ENCODE measurements at places on chromosomes 1 and 21.

DNA sequence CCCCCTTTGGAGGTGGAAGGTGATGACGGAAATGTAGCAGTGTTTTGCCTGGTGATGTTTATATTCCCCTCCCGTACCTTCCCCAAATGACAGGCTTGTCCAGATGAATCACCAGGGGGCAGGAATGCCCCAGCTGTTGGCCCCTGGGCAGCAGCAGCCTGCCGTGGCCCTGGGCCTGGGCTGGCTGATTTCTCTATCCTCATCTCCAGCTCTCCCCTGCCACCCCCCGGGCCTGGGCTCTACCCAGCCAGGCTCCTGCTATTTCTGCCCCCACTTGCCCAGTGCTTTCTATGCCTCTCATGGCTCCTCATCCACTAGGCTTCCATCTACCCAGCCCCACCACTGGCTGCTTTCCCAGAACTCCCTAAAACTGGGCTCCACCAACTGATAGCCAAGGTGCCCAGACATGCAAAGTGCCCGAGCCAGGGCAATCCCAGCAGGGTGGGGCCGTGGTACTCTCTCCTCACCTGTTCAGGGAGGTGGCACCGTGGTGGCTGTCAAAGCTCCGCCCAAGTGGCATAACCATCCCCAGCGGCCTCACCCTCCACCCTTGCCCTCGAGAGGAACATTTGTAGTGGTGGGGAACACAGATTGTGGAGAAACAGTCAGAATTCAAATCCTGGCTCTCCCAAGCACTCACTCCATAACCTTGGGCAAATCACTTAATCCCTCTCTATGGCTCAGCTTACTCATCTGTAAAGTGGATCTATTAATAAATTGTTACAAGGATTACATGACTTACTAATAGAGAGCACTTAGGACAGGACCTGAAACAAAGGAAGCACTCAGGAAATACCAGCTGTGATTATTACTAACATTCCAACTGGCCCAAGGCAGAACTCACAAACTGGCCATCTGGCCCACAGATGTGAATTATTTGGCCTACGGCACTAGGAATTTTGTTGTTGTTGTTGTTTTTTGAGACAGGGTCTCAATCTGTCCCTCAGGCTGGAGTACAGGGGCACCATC lies 12.8 kb upstream of the ECE1 start:
- no peak for DNase-seq

DNA sequence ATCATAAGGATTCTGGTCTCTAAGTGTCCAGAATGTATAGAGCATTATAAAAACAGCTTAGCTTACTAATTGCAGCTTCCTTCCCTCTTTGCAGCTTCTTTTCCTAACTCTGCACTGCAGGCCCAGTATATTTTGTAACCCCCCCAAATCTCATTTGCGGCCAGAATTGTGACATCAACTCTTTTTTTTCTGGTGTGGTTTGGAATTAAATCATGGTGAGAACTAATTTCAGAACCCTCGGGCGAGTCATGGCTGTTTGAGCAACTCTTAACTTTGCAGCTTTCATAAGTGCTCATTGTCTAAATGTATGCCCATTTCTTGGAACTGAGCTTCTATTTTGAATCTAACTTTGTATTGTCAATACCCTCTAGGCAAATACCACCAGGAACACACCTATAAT lies 187.4 kb downstream of the CYYR1 start:
- DNase-seq = no peak

DNA sequence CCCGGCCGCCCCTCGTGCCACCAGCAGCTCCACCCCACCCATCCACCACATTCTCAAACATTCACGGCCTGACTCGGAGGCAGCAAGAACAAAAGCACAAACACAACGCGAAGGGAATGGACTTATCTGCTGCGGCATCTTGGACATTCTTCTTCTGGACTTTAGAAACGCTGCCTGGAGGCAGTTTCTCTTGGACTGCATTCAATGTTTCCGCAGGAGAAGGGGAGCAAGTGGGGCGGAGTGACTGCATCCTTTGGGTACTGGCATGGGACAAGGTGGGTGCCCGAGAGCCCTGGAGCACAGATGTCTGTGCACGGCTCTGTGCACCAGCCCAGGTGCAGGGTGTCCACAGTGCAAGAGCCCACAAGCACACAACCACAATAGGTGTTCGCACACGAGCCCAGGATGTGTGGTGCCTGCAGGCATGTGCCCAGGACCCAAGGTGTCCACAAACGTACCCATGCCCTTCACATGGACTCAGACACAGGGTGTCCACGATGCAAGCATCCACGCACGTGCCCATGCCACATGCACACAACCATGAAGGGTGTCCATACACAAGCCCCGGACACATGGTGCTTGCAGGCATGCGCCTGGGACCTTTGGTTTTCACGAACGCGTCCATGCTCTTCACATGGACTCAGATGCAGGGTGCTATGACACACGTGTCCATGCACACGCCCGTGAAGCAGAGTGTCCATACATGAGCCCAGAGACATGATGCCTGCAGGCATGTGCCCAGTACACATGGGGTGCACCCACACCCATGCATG lies 53.6 kb downstream of the WNT9A start:
- DNase-seq = no peak

- DNase-seq = peak; percentile 49
These were observed 99.1 kb upstream of the ACTRT2 start for GRCh38 chr1:2921970-2922686.

DNA sequence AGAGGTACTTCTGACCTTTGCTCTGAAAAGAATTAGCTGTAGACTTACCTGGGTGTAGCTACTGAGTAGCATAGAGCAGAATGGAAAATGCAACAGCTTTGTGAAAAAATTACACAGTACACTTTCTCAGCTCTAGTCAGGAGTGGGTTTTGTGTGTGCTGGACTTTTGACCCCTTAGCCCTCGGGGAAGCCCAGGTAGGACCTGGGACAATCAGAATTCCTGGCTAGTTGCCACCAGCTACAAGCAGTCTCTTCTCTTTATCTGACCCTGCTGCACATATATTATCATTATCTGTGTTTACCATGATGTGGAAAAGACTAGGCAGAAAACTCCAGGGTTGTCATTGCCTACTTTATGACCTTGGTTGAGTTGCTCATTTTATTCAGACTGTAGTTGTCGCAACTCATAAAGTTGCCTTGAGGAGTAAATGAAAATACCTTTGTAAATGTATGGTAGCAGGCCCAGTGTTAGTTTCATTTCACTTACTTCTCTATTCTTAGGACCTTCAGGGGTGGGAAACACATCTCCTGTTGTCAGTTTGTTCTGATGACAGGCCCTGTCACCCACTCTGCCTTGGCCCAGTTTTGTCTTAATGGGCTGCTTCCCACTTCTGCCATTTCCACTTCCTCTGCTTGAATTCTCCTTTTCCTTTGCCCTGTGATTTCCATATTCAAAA lies 5.4 kb downstream of the NEK7 start:
- peak; percentile 23 for DNase-seq

DNA sequence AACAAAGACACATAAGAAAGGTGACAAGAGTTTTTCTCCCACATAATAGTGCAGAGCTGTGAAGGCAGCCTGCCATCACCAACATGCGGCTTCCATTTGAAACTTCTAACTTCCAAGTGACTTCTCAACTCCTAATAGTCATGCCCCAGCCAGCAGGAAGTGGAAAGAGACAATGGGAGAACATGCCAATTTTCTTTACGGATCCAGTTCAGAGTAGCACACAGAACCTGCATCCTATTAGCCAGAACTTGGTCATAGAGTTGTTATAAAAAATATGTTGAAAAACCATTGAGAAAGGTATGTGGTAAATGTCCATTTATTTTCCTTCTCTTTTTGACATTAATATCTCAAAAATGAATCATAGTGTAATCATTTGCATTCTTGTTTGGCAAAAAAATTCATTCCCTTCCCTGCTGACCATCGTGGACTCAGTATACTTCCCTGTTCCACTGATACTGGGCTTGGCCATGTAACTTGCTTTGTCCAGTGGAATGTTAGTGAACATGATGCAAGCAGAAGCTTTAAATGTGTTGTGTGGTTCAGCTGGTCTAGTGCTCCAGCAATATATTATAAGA lies 197.4 kb downstream of the SEC16B start:
- DNase-seq = no peak

- no peak for DNase-seq
These were observed 205.1 kb downstream of the TRABD2B start for GRCh38 chr1:47791879-47792608.

GRCh38 chr1:61012341-61012761 lies 70.0 kb upstream of the NFIA start:
- no peak for DNase-seq

DNA sequence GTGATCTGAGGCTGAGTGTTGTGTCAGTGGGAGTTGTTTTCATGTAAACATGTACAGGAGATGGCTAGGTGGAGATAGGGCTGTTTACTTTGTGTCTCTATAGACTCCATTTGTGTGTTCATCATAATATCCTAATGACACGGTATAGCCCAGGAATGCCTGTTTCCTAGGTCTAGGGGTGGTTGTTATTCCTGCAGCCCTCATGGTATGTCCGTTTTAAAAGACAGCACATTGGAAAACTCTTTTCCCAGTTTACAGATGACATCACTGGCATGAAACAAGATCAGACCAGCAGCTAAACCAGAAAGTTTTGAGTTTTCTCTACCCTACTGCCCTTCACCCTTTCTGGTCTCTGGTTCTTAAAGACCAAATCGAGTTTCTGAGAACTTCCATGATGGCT lies 227.3 kb upstream of the TMEM51 start:
- DNase-seq = no peak

Data from left ventricle myocardium superior (tissue), 1 donor.